ENCODE measurements at places on chromosomes 12 and 14. TPM values are rescaled to one million over a fixed set of nuclear protein-coding genes. Genes with fewer than 3 reads are reported as not detected.
A peak's percentile ranks its signal among the peaks of the same experiment; 100 is the strongest.

TMEM132C gene
- not detected for total RNA-seq

KLHL33 gene
- total RNA-seq, result not detected

SLC6A13 gene
- total RNA-seq, result 0.18 TPM

DCAF5 gene
- total RNA-seq, result 30.4 TPM

KRT78 gene
- total RNA-seq, result not detected

DNA sequence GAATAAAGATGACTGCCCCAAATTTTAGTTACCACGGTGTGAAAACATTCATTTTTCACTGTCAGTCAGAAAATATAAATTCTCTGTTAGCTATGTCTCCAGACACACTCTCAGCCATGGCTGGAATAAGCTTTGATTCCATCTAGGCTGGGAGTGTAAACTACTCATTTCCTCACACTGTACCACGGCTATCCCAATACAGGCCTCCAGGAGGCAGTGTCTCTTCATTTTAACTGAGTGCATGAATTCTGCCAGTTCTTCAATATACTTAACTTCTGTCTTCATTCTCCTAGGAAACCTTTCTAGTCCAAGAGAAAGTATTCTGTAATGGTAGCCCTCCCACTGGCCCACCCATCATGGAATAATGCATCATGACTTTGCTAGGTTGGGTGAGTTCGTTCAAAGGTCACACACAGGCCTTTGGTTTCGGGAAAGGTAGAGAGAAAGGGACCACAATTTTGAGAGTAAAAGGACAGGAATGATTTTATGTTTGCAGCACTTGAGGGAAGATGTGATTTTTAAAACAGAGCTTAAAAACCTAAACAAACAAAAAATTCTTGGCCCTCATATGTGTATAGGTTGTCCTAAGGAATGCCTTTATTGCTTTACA, 381.1 kb downstream of the SEC23A start:
- no peaks in the 10 kb centered on the region for H3K4me1 ChIP-seq
- no peak overlapping the region for H3K4me3 ChIP-seq
- no peak overlapping the region for H3K27ac ChIP-seq
- H3K36me3 ChIP-seq, result no peaks in the 10 kb centered on the region
- DNase-seq, result no peak
- H3K27me3 ChIP-seq, result no peaks in the 10 kb centered on the region

GRCh38 chr12:132557291-132558015, 52.9 kb downstream of the LRCOL1 start:
- no peak for DNase-seq
- no peaks in the 10 kb centered on the region for H3K36me3 ChIP-seq
- no peak overlapping the region for H3K27ac ChIP-seq
- H3K27me3 ChIP-seq, result peaks cover 6% of the 10 kb centered on the region
- H3K4me1 ChIP-seq, result peaks cover 8% of the 10 kb centered on the region
- no peak overlapping the region for H3K4me3 ChIP-seq

GRCh38 chr14:36505181-36505815, 14.7 kb downstream of the NKX2-1 start:
- no peaks in the 10 kb centered on the region for H3K36me3 ChIP-seq
- no peak overlapping the region for H3K4me3 ChIP-seq

DNA sequence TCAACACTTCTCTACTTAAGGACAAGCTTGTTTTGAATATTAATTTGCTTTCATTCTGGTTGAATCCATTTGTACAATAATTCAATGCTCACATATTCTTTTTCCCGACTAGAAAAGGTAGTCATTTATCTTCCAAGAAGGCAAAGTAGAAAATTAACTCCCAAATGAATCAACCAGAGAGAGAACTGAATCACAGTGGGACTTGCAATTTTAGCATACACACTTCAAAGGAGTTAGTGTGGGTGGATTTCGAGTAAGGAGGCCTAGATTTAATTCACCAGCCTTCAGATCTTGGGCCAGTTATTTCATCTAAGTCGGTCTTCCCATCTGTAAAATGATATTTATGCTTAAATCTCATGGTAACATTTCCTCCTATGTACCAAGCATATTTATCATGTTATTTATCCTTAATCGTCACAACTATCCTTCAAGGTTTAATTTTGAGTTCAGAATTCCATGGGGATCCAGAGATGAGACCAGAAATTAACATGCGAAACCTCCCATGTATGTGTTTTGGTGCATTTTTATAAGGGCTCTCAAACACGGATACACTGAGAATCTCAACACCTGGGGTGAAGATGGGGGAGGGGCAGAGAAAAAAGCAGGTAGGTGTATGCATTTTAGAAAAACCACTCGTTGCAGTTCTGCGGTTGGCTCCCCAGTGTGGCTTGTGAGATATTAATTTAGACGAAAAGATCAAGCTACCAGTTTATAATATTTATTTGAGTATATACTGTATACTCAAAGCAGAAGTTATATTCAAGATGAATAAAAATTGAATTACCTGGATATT, 38.9 kb upstream of the IL22 start:
- H3K4me3 ChIP-seq, result no peak overlapping the region
- H3K27me3 ChIP-seq, result peaks cover 17% of the 10 kb centered on the region
- H3K27ac ChIP-seq, result no peak overlapping the region
- no peak for DNase-seq
- peaks cover 33% of the 10 kb centered on the region for H3K4me1 ChIP-seq

DNA sequence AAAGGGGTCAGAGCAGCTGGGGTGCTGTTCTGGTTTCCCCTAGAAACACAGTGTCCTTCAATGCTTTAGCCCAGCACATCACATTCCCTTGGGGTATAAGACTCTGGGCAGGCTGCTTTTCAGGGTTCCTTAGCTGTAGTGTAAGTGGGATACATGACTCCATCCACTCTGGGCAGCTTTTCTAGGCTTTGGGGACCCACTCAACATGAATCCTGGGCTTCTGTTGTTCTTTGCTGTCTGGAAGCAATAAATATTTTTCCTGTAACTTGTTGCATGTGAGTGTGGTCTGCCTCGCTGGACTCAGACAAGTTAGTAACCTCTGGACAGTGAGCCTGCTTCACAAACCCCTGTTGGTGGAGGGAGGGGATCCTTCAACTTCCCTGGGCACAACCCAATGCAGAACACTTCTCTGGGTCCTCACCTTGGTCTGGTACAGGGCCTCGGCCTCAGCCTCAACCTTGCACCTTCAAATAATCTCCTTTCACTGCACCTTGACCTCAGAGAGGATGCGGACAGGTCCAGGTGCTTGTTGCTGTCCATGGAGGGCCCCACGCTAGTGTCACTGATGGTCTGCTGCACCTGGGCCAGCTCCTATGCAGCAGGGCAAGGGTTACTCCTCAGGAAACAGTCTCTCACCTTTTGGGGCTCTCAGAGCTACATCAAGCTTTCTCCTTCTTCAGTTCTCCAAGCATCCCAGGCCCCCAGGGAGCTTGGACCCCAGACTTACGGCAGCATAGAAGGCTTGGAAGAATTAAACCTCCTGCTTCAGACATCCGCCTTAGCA, 13.5 kb upstream of the KRT73 start:
- no peak for DNase-seq
- H3K4me1 ChIP-seq, result peaks cover 24% of the 10 kb centered on the region
- peaks cover 3% of the 10 kb centered on the region for H3K27me3 ChIP-seq
- H3K27ac ChIP-seq, result no peak overlapping the region
- H3K36me3 ChIP-seq, result no peaks in the 10 kb centered on the region

GRCh38 chr12:95658386-95658785, 107.1 kb upstream of the USP44 start:
- H3K27ac ChIP-seq, result no peak overlapping the region
- no peaks in the 10 kb centered on the region for H3K36me3 ChIP-seq
- no peak overlapping the region for H3K4me3 ChIP-seq
- H3K4me1 ChIP-seq, result no peaks in the 10 kb centered on the region

GRCh38 chr12:78191611-78192010, 360.9 kb downstream of the NAV3 start:
- DNase-seq, result no peak
- no peak overlapping the region for H3K4me3 ChIP-seq
- H3K27ac ChIP-seq, result no peak overlapping the region

DNA sequence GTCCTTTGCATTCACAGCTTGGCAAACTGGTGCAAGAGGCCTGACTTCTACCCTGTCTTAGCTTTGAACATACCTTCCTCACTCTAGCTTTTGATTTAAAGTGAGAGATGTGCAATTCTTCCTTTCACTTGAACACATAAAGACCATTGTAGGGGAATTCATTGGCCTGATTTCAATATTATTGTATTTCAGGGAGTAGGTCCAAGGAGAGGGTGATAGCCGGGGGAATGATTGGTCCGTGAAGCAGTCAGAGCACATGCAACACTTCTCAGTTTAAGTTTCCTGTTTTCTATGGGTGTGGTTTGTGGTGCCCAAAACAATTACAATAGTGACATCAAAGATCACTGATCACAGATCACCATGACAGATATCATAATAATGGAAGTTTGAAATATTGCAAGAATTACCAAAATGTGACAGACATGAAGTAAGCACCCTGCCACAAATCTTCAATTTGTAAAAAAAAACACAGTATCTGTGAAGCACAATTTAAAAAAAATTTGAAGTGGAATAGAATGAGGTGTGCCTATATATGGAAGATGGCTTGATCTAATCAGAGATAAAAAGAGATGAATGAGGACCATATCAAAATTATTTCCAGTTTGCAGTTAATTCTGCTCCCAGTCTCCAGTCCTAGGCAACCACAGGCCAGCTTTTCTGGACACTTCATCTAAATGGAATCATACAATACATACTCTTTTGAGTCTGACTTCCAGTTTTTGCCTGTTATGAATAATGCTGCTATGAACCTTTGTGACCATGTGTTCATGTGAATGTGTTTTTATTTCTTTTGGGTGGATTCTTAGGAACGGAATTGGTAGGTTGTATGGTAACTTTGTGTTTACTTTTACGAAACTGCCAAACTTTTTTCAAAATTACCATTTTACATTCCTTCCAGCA, 23.2 kb downstream of the BORCS5 start:
- no peaks in the 10 kb centered on the region for H3K27me3 ChIP-seq
- peaks cover 45% of the 10 kb centered on the region for H3K4me1 ChIP-seq
- H3K27ac ChIP-seq, result peak overlapping the region; percentile 90
- no peak for DNase-seq

DNA sequence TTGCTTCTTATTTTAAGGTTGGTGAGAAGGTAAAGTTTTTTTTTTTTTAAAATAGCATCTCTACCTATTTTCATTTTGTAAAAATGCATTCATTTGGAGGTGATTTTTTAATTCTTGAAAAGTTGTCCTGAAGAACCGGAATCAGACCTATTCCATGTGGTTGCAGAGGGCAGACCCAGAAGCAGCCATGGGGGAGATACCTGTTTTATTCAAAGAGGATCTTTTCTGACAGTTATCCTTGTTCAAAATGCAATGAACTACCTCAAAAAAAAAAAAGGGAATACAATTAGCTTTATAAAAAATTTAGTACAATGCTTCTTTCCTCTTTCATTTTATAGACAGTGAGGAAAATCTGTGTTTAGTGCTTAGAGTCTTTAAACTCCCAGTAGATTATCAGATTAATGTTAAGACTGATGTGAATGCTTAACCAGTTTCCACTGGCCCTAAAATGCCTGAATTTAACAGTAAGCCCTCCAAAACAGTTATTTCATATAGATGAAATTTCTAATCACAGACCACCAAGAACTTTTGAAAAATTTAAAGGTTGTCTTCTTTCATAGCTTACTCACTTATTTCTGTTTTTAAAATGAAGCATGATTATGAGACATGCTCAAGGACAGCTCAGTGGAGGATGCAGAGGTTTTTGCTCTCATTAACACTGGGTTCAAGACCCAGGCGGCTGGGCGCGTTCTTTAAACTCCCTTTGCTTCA, 8.6 kb upstream of the NEMF start:
- no peaks in the 10 kb centered on the region for H3K27me3 ChIP-seq
- no peak overlapping the region for H3K4me3 ChIP-seq
- H3K36me3 ChIP-seq, result no peaks in the 10 kb centered on the region
- no peak for DNase-seq
- H3K4me1 ChIP-seq, result peaks cover 16% of the 10 kb centered on the region

DNA sequence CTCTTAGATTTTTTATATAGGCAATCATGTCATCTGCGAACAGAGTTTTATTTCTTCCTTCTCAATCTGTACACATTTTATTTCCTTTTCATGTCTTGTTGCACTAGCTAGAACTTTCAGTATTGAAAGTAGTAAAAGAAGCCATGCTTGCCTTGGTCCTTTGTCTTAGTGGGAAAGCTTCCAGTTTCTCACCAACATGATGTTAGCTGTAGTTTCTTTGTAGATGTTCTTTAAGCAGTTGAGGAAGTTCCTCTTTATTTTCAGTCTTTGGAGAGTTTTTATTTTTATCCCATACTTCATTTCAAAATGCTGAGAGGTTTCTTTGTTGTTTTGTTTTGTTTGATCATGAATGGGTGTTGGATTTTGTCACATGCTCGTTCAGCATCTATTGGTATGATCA, 12.7 kb upstream of the RIMKLB start:
- H3K27ac ChIP-seq, result no peak overlapping the region
- DNase-seq, result no peak
- H3K4me1 ChIP-seq, result no peaks in the 10 kb centered on the region
- no peak overlapping the region for H3K4me3 ChIP-seq

DNA sequence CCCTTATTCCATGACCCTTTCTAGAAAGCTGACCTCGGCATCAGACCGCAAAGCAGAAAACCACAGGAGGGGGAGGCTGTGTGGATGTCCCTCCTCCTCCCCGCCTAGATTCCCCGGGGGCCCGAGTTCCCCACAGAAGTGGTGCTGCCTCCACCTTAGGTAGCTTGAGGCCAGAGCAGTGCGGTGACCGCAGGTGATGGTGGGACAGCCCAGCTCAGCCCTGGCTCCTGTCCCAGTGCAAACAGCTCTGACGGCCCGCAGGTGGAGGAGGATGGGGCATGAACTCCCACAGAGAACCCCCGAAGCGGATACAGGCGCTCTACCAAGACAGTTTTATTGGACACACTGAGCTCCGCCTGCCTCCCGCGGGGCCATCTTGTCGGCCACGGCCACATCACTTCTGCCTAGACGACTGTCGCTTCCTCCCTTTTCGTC, 19.5 kb downstream of the ARL6IP4 start:
- no peaks in the 10 kb centered on the region for H3K4me1 ChIP-seq
- H3K27ac ChIP-seq, result no peak overlapping the region
- H3K27me3 ChIP-seq, result no peaks in the 10 kb centered on the region

DNA sequence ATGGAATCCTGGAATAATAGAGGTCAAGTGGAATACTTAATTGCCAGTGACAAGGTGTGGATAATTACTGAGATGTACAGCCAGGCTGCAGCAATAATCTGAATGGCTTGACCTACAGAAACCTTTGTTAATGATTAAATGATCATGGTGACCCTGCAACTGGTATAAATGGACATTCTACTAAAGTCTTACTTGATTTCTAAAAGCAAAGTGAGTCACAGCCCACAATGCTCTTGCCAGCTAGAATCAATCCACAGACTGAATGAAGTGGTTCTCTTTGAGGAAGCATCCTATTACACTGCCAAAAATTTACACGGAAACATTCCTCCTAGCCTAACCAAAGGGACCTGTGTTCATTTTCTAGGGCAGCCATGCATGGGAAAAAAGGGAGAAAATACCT, 518.5 kb downstream of the SOX5 start:
- no peaks in the 10 kb centered on the region for H3K27me3 ChIP-seq
- H3K4me1 ChIP-seq, result no peaks in the 10 kb centered on the region
- no peak overlapping the region for H3K27ac ChIP-seq
- H3K36me3 ChIP-seq, result no peaks in the 10 kb centered on the region

DNA sequence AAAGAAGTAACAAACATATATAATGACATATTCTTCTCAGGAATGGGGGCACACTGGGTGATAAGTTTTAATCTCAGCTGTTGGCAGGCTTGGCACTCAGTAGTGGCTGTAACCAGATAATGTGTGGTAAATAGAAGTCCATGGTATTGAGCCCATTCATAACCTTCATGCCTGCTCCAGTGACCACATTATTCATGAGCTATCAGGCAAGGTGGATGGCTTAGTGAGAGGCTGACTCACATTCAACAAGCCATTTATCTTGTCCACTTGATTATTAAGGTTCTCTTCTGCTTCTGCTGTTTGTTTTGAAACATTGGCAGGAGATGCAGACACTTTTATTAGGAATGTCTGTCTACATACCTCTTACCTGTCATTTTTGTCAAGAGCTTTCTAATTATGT, 950.4 kb upstream of the LRFN5 start:
- H3K27ac ChIP-seq, result no peak overlapping the region
- no peak overlapping the region for H3K4me3 ChIP-seq
- no peaks in the 10 kb centered on the region for H3K27me3 ChIP-seq
- no peaks in the 10 kb centered on the region for H3K4me1 ChIP-seq
- H3K36me3 ChIP-seq, result no peaks in the 10 kb centered on the region

Data from activated T-helper 2 cell treated with anti-CD3 and anti-CD28 coated beads, Interferon-gamma antibody, Interleukin-2, Interleukin-4, amounts not matched to agents 10 μg/mL and 5 μg/mL and 100 μg/mL, durations not matched to agents 14 hours and 24 hours and 36 hours (primary cell).